ENCODE measurements at places on chromosomes 5 and 9. TPM values are rescaled to one million over a fixed set of nuclear protein-coding genes. Genes with fewer than 3 reads are reported as not detected.

Gene PPP3R2
- not detected for total RNA-seq

DNA sequence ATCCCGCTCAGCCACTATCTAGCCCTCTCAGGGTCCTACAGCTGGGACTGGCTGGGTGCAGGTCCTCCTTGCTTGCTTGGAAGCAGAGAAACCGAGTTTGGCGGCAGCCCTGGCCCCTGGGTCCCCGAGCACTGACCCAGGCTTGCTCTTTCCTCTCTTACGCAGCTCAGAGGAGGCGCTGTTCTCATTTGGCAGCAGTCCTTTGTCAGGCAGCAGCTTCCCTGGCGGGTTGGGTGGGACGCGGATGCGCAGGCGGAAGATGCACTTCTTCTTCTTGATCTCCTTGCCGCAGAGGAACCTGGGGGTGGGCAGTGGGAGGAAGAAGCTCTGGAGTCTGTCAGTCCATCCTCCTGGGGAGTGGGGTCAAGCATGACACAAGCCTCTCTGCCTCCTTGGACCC is 14.5 kb downstream of the PHF19 start:
- no peak for DNase-seq

Gene RPS14
- total RNA-seq = 8,789 TPM

DNA sequence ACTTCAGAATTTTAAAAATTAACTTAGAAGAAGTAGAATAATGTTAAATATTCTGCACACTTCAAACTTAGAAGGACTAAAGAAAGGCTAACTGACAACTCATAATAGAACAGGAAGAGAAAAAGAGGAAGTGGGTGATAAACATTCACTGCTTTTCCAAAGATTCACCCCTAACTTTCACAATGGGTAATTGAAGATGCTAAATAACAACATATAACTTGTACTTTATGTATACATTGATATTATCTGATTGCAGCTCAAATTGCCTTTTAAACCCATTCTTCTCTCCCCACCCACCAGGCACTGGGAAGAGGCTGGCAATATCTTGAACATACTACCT is 376.6 kb downstream of the EFNA5 start:
- DNase-seq = no peak

DNA sequence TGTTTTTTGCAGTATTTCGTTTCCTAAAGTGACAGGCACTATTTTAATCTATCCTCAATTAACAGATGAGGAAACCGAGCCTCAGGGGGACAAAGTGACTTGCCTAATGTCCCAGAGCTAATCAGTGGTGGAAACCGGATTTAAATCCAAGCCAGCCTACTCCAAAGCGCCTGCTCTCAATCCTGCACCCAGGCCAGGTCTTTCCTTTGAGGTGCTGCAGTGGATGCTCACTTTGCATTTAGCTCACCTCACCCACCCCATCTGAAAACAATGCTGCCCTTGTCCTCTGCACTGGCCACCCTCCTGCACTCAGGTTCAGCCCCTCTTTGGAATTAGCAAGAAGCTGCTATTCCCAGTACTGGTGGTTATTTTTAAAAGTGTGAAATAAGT is 16.0 kb downstream of the ANGPTL2 start:
- no peak for DNase-seq

DNA sequence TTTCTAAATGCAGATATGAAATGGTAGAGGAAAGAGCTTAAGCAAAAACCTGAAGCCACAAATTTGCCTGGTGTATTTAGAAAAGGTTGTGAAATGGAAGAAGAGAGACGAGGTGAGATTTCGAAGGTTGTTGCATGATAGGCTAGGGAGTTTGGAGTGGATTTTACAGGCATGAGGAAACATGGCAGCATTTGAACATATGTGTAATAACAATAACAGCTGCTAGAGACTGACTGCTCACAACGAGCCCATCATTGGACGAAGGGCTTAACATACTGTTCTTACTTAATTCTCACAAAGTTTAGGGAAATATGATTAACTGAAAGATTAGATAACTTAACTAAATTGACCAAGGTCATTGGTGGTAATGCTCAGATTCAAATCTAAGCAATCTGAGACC is 108.1 kb downstream of the JAKMIP2 start:
- no peak for DNase-seq

GRCh38 chr5:108523360-108523759 is 141.5 kb upstream of the FBXL17 start:
- no peak for DNase-seq
